ENCODE measurements at places on chromosomes 16 and 17. TPM values are rescaled to one million over a fixed set of nuclear protein-coding genes. Genes with fewer than 3 reads are reported as not detected.

ADAMTS18 gene
- polyA plus RNA-seq: not detected

CEP295NL gene
- polyA plus RNA-seq: 0.39 TPM

CD300LF gene
- polyA plus RNA-seq: 21.7 TPM

TUFM gene
- polyA plus RNA-seq: 171 TPM

PLD6 gene
- polyA plus RNA-seq: 4.2 TPM

RAB37 gene
- polyA plus RNA-seq: 6.0 TPM

Data from lung (tissue), 17 donors.